ENCODE measurements at places on chromosomes 16 and 17. TPM values are rescaled to one million over a fixed set of nuclear protein-coding genes. Genes with fewer than 3 reads are reported as not detected.

GPR179 gene
- 0.02 TPM for total RNA-seq

DNA sequence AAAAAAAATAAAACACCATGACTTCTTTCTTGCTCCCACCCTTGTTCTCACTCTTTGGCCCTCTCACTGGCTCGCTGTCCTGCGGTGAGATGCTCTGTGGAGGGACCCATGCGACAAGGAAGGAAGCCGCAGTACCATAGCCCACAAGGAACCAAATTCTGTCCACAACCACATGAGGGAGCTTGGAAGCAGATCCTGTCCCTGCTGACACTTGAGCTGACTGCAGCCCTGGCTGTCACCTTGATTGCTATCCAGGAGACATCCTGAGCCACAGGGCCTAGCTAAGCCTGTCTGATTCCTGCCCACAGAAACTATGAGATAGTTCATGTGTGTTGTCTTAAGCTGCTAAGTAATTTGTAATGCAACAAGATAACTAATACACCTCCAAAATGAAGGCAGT lies 4.8 kb upstream of the MT2A start:
- H3K4me1 ChIP-seq, result peaks cover 26% of the 10 kb centered on the region
- H3K27me3 ChIP-seq, result peaks cover 6% of the 10 kb centered on the region
- H3K4me3 ChIP-seq, result no peak overlapping the region
- H3K36me3 ChIP-seq, result no peaks in the 10 kb centered on the region
- peak; percentile 37 for DNase-seq

GRCh38 chr17:1322480-1322879 lies 43.0 kb downstream of the TRARG1 start:
- no peak for DNase-seq
- no peak overlapping the region for H3K27ac ChIP-seq
- no peaks in the 10 kb centered on the region for H3K36me3 ChIP-seq
- H3K27me3 ChIP-seq, result no peaks in the 10 kb centered on the region

GRCh38 chr17:8268550-8269298 lies 19.6 kb downstream of the PFAS start:
- no peaks in the 10 kb centered on the region for H3K27me3 ChIP-seq
- H3K4me3 ChIP-seq, result no peak overlapping the region
- peaks cover 55% of the 10 kb centered on the region for H3K36me3 ChIP-seq
- no peak overlapping the region for H3K27ac ChIP-seq
- no peak for DNase-seq
- no peaks in the 10 kb centered on the region for H3K4me1 ChIP-seq

DNA sequence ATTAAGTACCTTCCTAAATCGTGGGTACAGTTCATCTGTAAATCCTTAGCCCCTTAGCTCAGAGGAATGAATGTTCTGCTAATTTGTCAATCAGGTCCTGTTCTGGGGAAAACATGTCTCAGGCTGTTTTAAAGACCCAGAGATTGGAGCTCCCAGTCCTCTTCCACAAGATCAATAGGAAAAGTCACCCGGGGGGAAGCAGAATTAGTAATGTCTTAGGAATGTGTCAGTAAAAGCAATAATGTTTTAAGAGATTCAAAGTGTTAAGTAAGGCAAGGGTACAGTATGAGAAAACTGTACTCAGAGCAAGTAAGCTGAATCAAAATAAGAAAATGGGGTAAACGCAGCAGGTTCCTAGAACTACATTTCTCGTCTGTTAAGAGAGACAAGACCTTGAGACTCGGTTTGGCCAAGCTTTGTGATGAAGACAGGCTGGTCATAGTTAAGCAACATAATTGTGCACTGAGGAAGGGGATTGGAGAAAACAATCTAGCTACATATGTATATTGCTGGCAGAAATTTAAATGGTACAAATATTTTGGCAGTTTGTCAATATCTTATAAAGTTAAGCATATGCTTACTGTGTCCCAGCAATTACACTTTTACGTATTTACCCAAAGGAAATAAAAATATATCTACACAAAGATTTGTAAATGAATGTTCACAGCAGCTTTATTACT lies 192.9 kb upstream of the C17orf78 start:
- no peak for DNase-seq
- H3K4me1 ChIP-seq, result no peaks in the 10 kb centered on the region
- peaks cover 41% of the 10 kb centered on the region for H3K36me3 ChIP-seq
- H3K27ac ChIP-seq, result no peak overlapping the region
- no peaks in the 10 kb centered on the region for H3K27me3 ChIP-seq
- no peak overlapping the region for H3K4me3 ChIP-seq
